ENCODE measurements at places on chromosomes 1 and 21.

DNA sequence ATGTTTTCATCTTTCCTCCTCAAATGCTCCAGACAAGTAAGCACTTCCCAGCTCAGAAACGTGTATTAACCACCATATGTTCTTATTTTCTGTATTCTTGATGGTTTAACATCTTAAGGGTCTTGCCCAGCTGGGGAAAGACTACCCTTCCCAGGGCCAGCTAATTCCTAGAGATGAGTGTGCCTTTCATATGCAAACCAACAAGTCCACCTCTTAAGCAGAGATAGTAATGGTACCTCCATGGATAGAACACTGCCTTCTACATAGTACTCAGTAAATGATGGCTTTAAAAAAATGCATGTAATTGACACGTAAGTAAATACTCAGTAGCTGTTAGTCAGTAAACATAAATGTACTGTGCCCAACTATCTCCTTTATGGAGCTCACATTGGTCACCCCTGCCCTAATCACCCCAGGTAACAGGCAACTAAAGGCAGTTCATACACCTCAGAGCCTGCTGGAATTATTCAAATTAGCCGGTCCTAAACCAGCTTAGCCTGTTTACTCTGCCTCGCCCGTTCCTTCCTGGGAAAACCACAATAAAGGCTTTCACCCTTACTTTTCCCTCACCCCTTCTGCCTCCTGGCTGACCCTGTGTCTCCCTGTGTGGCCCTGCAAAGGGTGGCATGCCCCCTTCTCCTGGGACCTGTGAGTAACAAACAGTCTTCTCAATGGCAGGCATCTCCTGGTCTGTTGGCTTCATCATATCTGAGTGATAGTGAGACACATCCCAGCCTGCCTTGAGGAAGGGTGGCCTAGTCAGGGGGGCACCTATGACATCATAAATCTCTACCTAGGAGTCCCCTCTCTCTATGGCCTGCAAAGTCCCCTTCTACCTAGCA lies 40.1 kb upstream of the KLHDC7A start:
- no peak for DNase-seq

DNA sequence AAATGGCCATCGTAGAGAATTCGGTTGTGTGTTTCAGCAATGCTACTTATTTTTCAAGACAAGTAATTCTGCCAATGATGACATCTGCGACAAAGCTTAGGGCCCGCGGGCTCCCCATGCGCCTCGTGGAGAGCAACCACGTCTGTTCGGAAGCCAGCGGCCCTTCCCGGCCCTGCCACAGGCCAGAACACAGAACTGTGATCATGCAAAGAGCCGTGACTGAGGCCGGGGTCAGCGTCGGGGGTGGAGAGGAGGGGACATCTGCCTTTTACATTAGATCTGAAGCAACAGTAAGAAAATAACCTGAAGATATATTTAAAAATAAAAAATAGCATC lies 103.7 kb downstream of the PGBD5 start:
- DNase-seq: no peak

- no peak for DNase-seq
Measured at GRCh38 chr1:99727575-99728185, 38.8 kb downstream of the FRRS1 start.

GRCh38 chr1:79128722-79129121 lies 122.2 kb upstream of the ADGRL4 start:
- DNase-seq: no peak

DNA sequence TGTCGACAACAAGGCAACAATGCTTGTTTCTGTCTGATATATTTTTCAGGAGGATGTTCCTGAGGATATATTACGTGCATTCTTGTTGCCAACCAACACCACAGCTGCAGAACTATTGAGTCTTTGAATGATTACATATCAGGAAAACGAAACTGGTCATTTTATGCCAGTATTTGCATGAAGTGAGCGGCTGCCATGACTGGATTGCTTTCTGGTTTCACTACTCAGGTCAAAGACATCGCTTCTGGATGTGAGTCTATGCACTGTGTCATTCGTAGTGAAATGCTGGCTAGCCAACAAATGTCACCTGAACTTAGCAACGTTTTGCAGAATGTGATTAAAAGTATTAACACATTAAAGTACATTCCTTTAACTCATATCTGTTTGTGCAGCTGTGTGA lies 35.8 kb upstream of the OLFM3 start:
- DNase-seq: no peak

- no peak for DNase-seq
Measured at GRCh38 chr1:89719502-89720306, 86.8 kb downstream of the LRRC8C start.

DNA sequence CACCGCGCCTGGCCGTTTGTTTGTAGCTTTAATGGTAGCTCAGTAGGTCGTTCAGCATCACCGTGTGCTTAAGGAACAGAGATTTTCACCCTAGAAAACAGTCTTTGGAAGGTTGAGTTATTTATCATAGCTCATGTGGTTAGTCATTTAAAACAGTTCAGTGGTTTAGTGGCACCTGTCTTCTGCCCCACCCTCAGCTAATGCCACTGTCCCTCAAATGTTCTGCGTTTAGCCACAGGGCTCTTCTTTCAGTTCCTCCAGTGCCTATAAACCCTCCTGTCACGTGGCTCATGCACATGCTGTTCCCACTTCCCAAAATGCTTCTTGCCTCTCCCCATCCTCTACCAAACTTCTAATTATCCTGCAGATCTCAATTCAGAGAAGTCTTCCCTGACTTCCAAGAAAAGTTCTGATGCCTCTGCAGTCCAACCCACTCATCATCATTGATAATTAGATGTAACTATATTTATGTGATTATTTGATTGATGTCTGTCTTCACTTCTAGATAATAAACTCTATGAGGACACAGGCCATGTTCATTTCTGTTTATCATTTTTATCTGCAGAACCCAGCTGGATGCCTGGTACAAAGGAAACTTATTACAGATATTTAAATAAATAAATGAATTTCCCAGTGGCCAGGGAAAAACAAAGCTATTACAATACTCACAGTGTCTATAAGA lies 14.4 kb upstream of the DIPK1A start:
- DNase-seq: no peak

DNA sequence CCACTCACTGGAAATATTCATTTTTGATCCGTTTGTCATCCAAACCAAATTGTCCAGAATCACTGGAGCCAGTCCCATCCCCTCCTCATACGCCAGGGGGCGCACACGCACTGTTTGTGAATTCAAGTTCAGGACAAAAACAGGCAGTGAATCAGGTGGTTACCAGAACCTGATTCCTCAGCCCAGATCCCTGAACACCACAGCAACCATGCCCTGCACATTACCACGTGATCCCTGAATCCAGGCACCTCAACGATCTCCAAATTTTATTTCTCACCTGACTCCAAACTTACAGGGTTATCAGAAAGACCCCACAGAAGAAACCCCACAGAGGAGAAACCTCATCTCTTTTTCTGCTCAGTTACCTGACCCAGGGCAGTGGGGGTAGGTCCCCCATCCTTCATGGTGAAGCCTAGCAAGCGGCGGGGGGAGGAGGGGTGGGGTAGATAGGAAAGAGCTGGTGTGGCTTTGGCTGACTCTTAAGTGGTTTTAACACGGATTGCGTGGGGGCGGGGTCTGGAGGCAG lies 1.4 kb upstream of the PTPRF start:
- peak; percentile 81 for DNase-seq

DNA sequence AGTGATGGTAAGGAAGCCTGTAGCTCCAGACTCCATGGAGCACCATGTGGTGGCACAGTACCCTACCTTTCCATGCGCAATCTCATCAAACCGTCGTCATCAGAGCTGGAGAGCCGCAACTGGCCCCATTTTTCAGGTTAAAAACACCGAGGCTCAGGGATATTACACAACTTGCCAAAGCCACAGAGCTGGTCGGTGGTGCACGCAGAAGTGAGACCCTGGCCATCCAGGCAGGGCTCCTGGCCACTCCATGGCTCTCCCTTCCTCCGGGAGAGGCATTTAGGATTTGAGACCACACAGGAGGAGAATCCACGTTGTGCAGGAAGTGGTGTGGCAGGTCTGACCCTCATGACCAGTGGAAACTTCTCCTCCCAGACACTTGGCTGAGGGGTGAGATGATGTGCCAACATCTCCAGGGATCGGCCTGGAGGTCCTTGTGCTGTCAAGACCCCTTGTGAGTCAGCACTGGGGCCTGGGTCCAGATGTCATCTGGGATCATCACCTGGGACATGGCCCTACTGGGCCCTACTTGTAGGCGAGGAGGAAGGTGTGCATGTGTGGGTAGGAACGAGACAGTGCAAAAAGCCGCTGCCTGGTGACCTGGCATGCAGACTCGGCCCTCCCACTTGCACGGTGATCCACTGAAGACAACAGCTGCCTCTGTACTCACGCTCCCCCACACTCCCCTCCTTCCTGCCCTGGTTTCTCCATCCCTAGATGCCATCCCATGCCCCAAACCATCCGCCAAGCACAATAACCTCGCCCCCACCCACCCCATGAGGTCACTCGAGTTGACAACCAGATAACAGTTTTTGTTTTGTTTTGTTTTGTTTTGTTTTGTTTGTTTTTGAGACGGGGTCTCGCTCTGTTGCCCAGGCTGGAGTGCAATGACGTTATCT lies 10.4 kb downstream of the TFF3 start:
- no peak for DNase-seq

- no peak for DNase-seq
Measured at GRCh38 chr1:19087017-19087736, 122.9 kb downstream of the UBR4 start.

- no peak for DNase-seq
Measured at GRCh38 chr21:23968008-23968407, 1639.3 kb downstream of the MRPL39 start.

DNA sequence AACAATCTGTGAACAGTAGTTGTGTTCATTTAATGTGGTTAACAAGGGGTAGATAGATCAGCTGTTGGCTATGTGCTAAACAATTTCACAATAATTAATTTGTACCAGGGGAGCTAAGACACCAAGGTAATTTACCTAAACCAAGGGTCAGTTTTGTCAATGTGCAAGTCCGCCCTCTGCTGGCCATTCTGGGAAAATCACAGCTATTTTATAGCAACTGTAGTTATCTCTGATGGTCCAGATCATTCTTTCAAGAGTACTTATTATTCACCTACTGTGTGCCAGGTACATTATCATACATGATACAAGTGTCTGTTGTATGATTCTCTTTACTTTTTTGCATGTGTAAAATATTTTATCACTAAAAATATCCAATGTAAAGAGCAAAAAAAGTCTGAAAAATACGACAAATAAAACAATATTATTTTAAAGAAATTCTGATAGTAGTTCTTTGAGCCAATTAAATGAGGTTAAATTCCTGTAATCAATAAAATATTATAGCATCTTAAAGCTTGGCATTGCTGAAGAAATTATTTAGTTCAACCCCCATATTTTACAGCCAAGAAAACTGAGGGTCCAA lies 312.3 kb upstream of the FAM78B start:
- peak; percentile 48 for DNase-seq

DNA sequence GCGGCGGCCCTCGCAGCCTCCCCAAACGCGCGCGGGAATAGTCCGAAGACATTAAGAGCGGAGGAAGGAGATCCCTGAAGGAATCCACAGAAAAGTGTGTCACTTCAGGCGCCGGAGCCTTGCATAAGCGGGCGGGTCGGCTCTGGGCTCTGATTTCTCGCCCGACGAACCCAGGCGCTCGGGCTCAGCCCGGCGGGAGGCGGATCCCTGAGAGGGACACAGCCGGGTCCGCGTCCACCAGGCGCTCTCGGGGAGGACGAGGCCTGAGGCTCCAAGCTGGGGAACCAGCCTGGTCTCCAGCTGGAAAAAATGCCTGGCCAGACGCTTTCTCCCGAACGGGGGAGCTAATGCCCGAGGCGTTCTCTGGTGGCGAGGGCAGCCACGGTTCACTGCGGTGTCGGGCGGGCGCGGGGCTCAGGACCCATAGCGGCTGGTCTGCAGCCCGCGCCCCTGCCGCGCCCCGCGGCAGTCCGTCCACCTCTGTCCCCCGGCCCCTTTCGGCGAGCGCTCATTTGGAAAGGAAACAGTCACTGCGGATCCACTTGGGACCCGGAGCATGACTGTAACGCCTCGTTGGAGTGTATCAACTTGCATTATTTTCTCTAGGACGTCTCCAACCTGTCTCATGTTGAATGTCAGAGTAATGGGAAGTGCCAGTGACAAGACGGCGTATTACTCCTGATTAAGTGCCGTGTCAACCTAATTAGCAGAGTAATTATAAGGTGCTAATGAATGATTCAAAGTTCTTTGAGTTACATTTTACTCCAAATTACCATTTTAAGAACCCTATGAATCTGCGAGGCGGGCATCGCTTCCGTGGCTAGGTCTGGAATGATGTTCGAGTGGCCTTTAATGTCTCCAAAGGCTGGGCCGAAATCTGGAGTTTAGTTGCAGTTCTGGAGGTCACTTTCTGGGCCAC lies 1.6 kb upstream of the BARHL2 start:
- no peak for DNase-seq

Data from activated CD4-positive, alpha-beta T cell treated with anti-CD3 and anti-CD28 coated beads, Interleukin-2, amount 50 U/mL, for 1 hour (primary cell).